Activated CD4-positive, alpha-beta T cell treated with anti-CD3 and anti-CD28 coated beads for 48 hours (primary cell): ENCODE measurements at places on chromosomes 7 and 10.

DNA sequence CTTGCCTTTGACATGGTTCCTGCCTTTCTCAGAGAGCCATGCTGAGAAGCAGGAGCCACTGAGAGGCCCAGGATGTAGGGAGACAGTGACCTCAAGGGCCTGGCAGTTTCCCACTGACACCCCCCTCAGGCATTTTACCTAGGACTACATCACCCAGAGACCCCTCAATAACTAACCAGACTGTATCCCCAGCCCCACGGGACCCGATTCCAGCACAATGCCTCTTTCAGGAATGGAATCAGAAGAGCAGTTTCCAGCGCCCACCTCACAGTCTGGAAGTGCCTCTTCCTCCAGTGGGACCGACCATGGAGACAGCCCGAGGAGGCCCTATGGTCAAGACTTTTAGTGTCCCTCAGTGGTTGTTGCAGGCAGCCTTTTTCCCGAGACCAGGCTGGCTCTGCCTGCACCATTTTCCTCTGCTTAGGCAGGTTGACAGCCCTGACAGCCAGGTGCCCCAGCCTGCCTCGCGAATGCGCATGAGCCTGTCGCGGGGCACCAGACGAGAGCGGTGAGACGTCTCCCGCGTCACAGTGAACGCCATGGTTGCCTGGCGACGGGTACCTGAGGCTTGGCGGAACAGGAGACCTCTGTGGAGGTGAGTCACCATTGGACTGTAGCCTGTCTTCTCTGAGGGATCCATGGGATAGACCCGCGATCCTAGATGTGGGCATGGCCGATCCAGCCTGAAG lies 28.4 kb upstream of the ZNF273 start:
- no peak for DNase-seq

DNA sequence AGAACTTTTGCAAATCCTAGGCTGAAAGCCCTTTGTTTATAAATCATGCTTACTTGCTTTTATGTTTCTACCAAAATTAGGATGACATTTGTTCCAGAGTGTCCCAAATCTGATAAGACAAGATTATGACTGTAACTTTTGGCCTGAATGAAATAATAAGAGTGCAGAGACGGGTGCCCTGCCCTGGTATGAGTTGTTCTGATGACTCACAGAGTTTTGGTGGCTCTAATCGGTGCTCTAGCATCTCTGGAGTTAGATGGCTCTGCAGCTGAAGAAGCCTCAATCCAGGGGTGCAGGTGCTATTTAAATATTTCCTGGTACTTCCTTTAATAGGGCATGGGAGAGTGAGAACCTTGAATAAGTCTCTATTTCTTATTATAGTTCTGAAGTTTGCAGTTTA lies 102.2 kb upstream of the ELMO1 start:
- DNase-seq = no peak

DNA sequence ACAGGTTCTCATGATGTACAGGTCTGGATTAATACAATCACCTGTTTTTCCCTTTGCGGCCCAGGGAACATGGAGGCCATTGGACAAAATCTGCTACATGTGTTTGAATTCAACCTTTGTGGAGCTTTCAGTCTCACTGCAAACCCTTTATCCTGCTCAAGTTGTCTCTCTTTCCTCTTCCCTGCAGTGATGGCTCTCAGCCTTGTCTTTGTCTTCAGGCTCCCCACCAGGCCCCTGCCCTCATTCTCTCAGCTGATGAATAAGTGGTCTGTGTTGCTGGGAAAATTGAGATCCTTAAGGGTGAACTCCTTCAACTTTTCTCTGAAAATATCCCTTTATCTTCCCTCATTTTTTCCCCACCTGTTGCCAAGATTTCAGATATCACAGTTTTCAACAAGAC lies 791.2 kb downstream of the GRID1 start:
- no peak for DNase-seq

GRCh38 chr10:283916-284356 lies 148.7 kb downstream of the ZMYND11 start:
- DNase-seq = peak; percentile 54
